Stimulated activated CD4-positive, alpha-beta T cell treated with anti-CD3 and anti-CD28 coated beads, Interleukin-2, amount 100 ng/mL, for 4 hours (primary cell): ENCODE measurements at places on chromosomes 7 and 10.

- DNase-seq = no peak
These were observed 205.0 kb downstream of the ABCA13 start for GRCh38 chr7:48376263-48376662.

DNA sequence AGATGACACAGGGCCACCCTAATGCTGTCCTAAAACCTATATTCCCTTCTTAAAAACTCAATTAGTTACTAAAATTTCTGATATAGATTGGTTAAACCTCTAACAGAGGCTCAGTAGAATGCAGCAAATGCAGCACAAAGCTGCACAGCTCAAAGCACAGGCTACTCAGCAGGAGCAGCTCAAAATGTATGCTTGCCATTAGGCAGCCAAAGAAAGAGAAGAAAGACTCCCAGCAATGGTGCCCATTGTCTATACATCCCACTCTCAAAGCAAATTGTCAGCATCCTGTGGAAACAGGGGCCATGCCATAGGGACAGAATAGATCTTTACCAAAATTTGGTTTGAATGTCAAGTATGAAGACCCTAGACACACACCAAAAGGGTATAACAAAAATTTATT lies 73.5 kb downstream of the TFPI2 start:
- no peak for DNase-seq

GRCh38 chr10:84177541-84178141 lies 4.0 kb downstream of the GPR15LG start:
- no peak for DNase-seq

DNA sequence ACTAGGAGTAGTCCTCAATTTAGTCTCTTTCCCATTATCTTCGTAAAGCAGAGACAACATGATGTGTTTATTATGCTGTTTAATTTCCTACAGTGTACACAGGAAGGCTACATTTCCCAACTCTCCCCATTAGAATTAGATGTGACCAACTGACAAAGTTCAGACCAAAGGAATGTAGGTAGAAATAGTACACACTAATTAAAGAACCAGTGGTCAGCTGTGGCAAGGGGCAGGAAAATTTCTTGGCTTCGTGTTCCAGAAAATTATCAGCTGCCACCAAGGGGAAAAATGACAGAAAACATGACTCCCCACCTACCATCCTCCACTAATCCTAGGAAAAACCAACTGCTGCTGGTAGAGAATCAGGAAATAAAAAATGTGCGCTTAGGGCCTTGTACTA lies 125.6 kb downstream of the PPP1R3A start:
- no peak for DNase-seq

DNA sequence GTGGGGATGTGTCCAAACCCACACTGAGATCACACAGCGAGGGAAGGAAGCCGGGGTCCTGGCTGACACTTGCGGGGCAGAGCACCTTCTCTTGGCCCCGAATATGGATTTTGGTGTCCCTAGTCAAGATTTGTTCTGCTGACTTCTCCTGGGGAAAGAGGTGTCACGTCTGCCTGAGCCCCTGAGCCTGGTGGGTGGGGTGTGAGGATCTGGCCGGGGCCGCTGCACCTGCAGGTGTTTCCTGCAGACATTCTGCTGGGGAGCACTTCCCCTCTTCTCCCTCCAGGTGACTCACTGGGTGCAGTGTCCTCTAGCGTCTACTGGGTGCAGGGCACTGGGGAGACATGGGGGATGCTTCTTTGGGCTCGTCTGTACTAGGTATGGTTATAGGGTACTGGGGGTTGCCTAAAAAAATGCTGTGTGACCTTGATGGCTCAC lies 99.2 kb downstream of the GRK5 start:
- DNase-seq = peak; percentile 60

DNA sequence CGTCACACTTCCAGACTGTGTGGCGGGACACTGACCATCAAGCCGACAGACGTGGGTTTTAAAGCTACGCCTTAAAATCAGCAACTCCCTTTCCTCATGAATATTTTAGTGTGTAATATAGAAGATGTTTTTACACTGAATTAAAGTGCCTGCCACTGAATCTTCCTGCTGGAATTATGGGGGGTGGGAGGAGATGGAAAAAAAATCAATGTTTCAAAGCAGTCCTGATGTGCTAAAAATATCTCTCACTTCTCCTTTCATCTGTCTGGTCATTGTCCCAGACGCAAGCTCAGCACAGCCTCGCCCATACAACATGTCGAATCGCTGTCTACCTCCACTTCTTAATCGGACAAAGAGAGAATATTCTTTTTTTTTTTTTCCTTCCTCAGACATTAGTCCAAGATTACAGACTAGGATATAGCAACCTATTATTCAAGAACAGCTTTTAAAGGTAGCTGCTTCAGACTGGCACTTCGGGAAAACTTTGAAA lies 165.1 kb upstream of the KLF14 start:
- no peak for DNase-seq

- no peak for DNase-seq
These were observed 87.3 kb upstream of the TES start for GRCh38 chr7:116122972-116123595.

- no peak for DNase-seq
These were observed 112.4 kb downstream of the CDK6 start for GRCh38 chr7:92723943-92724342.

DNA sequence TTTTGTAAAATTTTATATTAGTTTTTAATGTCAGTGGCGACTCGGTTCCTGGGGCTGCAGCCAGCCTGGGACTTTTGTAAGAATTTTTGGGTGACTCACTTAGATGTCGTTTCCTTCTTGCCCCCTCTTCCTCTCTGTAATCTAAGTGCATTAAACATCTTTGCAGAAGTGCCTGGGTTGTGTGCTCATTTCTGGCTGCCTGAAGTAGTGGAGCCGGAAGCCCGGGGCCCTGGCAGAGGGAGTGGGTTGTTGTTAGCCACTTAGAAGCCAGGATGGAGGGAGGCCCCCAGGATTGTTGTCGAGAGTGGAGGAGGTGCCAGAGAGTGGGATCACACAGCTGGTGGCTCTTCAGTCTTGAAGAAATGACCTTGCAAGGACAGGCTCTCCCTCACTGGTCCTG lies 11.0 kb upstream of the TRIM8 start:
- no peak for DNase-seq

GRCh38 chr7:27199849-27200760 lies at the start of gene HOXA13:
TSS of gene HOXA13 (minus strand) at chr7:27200091. CDS start at chr7:27200077, 14 bp downstream.
- DNase-seq = no peak

- DNase-seq = no peak
These were observed 6.1 kb upstream of the GSDME start for GRCh38 chr7:24763303-24763901.

DNA sequence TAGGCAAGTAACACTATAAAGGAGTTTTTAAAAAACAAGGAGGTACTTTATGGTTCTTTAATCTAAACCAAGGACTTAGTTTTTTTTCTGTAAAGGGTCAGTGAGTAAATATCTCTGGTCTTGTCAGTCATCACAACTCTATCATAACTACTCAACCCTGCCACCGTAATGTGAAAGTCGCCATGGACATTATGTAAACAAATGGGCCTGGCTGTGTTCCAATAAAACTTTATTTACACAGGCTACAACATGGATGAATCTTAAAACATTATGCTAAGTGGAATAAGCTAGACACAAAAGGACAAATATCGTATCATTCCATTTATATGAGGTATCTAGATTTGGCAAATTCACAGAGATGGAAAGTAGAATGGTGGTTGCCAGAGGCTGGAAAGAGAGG lies 60.8 kb upstream of the SP4 start:
- DNase-seq = no peak

- no peak for DNase-seq
These were observed 78.7 kb downstream of the FEZF1 start for GRCh38 chr7:122225874-122226273.

DNA sequence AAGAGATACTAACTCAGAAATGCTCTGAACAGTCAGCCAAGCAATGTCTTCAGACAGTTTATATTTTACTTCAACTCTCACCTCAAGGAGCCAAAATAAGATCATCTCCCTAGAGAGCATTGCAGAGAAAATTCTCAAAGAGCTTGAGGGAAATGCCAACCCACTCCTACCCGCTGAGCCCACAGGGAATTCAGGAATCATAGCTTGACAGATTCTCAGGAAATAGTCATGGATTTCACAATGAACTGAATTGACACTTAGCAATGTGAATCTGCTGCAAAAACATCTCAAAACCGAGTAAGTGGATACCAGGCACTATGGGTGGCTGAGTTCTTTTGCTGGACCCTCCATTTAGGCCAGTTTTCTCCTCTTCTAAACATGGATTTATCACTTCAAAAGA lies 9.8 kb upstream of the PLAC9 start:
- DNase-seq = no peak

GRCh38 chr7:77565917-77566316 lies 28.8 kb downstream of the PTPN12 start:
- no peak for DNase-seq

DNA sequence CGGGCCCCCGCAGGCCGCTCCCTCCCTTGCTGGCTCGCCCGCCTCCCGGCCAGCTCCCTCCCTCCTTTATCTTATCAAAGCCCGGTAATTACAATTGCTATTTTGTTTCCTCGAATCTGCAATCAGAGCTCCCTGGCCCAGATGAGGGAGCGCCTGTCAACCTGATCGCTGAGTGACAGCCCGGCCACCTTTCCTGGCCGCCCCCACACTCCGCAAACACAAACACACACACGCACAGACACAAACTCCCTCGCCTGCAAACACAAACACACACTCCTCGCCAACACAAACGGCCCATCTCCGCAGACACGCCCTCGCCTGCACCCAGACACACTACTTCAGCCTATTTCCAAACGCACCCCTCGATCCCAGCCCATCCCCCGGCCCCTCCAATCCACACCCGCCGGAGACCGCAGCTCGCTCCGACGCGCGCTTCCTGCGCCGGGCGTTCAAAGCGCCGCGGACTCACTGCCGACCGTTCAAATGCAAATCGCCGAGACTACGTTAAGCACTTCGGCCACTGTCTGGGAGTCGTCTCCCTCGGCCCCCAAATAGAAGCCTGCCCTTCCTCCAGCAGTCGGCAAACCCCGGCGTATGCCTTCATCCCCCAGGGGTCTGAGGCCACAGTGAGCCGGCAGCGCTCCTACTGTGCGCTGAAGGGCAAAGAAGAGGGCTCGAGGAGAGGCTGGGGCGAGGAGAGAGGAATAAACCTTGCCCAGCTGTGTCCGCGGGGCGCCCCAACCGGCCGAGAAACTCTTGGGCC lies 3.0 kb upstream of the FGF8 start:
- no peak for DNase-seq

DNA sequence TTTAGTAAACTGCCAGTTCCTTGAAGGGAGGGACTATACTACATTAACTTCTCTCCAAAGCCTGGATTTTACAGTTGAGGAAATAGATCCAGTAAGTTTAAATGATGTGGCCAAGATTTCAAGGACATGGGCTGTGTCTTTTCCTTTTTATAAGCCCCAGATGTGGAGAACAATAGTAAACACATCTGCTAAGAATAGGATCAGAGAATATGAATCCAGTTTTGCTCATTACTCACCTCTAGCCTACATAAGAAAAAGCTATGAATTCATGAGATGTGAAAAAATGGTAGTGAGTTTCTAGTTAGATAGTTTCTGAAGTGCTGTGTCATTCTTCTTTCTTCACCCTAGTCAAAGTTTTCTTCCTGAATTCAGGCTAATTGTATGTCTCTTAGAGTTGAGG lies 38.6 kb downstream of the MAGI2 start:
- no peak for DNase-seq

DNA sequence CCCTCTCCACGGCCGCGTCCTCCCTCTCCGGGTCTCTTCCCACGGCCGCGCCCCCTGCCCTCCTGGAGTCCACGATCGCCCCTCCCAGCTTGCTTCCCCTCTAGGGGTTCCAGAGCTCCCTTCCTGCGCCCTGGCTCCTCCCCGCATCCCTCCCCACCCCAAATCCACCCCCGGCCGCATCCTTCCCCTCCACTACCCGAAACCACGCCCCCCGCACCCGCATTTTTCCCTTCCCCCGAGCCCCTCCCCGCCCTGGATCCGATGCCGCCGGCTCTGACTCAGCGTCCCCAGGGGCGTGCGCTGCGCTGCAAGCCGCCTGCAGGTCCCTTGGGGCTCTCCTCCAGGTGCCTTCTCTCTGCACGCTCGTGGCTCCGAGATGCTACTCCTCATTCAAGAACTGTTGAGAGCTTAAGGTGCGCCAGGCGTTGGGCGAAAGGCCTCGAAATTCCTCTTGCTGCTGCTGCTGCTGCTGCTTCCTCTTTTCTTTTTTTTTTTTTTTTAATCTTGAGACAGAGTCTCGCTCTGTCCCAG lies 372 bp upstream of the TMEM130 start:
- DNase-seq = peak; percentile 80

DNA sequence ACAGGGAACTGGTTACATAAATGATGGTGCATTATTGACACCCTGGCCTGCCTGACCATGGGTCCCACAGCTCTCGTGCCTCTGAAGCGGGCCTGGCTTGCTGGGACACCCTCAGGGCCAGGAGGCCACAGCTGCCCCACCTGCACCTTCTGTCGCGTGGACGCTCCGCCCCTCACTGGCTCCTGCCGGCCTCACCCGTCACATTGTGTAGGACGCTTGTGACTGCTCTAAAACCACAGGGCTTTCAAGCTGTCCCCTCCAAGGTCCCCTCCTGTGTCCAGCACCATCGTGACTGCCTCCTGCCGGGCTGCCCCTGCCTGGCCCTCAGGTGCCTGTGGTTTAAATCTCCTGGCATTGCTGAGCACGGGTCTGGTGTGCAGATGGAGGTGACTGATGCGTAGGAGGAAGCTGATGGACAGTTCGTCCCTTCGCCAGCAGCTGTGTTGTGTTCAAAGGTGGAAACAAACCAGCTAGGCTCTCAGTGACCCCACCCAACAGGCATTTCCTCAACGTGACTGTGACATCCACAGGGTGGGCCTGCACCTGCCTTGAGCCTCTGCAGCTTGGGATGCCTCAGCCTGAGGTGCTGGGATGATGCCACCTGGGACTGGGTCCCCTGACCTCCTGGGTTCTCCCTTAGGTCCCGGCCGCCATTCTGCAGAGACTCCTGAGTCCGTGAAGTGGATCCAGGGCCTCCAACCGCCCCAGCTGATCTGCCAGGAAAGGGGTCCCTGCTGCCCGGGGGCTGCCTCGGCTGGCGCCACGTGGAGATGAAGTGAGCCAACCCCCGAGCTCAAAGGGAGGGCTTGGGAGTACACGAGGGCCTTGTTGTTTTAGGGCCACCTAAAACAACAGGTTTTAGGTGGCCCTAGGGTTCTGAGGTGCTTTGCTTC lies 148.5 kb downstream of the WDR37 start:
- DNase-seq = no peak

- no peak for DNase-seq
These were observed 4.8 kb downstream of the PALS2 start for GRCh38 chr7:24578052-24578451.

- no peak for DNase-seq
These were observed 350.6 kb downstream of the TFEC start for GRCh38 chr7:115679976-115680375.
